ENCODE measurements at places on chromosomes 12 and 14.

DNA sequence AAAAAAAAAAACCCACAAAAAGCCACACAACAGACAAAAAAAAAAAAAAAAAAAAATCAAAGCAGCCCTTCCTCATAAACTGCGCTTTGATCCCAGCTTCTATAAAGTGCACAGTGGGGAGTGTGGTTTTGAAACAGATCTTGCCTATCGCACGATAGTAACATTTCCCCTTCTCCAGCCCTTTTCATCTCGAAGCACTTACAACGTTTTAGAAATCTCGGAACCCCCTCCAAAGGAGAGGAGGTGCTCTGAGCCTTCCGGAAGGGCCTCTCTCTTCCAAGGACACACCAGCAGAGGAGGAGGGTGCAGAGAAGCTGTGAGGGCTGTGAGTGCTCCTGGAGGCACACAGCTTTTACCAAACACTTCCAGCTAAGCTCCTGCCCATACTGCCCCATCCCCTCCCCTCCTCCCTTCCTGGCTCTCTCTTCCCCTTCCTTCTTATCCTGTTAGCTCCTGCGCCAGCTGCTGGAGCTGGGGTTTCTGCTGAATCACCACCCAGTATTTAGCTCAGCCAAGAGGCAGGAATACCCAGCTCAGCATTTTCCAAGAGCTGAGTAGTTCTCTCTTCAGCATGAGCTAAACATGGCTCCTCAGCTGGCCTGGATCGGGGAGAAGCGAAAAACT is 28.4 kb downstream of the SLC7A8 start:
- peak; percentile 9 for DNase-seq

- no peak for DNase-seq
Measured at GRCh38 chr12:112518365-112518735, 99.6 kb downstream of the PTPN11 start.

GRCh38 chr12:1318327-1319031 is 275.9 kb downstream of the FBXL14 start:
- DNase-seq: no peak

DNA sequence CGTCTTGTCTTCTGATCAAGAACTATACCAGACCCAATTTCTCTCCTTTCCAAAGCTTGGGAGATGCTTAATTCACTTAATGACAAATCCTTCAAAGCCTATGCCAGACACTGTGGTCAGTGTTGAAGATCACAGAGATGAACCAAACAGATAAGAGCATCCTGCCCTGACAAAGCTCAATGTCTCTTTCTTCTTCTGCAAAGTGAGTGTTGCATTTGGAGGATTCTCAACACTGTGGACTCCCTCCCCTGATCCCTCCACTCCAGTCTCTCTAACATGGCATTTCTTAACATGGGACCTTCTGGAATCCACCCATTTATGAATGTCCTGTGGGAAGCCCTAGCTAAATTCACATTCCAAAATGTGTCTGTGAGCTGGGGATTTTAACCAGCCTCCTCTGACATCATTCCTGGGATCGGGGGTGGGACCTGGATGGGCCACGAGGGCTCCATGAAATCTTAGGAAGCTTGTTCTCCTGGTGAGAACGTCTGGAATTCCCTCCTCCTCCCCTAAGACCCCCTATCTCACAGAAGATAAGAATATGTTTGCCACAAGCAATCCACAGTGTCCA is 20.3 kb downstream of the SYNE3 start:
- DNase-seq: no peak

DNA sequence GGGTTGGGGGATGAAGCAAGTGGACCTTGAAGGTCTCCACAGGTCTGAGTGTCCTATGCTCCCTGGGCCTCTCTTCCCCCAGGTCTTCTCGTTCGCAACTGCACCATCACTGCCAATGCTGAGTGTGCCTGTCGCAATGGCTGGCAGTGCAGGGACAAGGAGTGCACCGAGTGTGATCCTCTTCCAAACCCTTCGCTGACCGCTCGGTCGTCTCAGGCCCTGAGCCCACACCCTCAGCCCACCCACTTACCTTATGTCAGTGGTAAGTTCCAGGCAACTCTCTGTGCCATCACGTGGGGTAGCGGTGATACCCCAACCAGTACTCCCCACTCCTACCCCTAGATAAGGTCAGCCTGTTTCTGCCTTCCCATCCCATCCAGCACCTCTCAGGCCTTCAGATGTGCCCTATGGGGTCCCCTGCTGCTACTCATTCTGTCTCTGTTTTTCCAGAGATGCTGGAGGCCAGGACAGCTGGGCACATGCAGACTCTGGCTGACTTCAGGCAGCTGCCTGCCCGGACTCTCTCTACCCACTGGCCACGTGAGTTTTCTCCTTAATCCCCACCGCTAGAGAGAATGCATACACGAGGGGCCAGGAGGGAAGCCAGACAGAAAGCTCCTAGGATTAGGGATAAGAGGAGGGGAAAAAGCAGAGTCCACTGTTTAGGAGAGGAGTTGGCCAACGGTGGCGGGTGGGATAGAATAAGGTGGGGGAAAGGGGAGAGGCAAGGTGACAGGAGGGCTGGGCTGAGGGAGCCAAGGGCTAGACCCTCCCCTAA is 1.6 kb upstream of the TAPBPL start:
- DNase-seq: no peak

DNA sequence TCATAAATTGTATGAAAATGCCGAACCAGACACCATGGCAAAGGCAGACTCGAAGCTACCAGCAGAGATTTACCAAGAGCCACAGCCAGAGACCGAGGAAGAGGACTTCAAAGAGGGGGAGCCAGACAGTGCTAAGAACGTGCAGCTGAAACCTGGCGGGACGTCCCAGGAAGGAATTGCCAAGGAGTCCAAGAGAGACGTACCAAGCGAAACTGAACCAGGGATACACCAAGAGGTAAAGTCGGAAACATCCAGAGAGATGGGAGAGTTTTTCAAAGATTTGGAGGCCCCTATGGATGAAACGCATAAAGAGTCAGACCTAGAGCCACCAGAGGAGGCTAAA is 294 bp downstream of the SAMD15 start:
- DNase-seq: no peak

- no peak for DNase-seq
Measured at GRCh38 chr12:63944586-63945228, 100.2 kb downstream of the SRGAP1 start.

GRCh38 chr12:29086325-29087271 is 62.5 kb upstream of the FAR2 start:
- DNase-seq: no peak

- DNase-seq: no peak
Measured at GRCh38 chr12:912466-913235, 36.8 kb downstream of the RAD52 start.
